GM12878 (cell line): ENCODE measurements at places on chromosomes 3 and 15.

DNA sequence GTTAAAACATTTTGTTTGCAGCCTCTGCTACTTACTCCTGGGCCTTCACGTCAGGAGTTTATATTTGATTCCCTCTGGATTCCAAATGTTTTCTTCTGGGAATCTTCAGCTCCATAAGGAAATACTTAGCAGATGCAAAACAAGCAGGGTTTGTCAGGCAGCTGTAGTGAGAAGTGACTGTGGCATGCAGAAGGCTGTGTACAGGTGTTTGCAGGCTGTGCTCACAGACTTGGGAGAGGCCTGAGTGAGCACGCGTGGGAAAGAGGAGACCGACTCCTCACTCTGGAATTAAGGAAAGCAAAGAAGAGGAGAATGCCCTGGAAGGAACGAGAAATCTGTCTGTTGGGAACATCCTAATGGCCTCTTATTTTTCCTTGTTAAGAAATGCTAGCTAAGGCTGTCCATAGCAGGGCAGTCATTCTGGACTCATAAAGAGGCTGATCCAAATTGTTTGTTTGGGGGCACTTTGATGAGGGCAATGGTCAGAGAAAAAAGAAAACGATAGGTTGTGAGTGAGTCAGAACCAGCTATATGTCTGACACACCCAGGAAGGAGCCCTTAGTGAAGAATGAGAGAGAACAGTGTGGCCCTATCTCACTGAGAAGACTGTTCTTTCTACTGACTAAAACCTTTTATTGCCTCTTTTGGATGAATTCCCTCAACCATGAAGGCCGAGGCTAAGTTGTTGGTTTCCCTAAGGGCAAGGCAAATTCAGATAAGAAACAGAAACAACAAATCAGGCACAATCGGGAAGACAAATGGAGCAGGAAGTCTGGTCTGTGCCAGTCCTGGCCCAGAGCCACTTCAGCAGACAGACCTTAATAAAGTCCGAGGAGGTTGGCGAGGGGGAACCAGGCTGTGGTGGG, 82.6 kb downstream of the TGFBR2 start:
- H3K36me3 ChIP-seq = no peaks in the 10 kb centered on the region
- DNase-seq = no peak
- no peak overlapping the region for H3K4me3 ChIP-seq
- H3K27me3 ChIP-seq = no peaks in the 10 kb centered on the region

GRCh38 chr3:184814214-184814613, 2.2 kb downstream of the VPS8 start:
- H3K27me3 ChIP-seq = no peaks in the 10 kb centered on the region
- H3K36me3 ChIP-seq = no peaks in the 10 kb centered on the region
- peak overlapping the region; percentile 30; the same call in 1 of the 2 replicates for H3K4me3 ChIP-seq
- H3K4me1 ChIP-seq = peaks cover 16% of the 10 kb centered on the region
- peak; percentile 8 for DNase-seq

DNA sequence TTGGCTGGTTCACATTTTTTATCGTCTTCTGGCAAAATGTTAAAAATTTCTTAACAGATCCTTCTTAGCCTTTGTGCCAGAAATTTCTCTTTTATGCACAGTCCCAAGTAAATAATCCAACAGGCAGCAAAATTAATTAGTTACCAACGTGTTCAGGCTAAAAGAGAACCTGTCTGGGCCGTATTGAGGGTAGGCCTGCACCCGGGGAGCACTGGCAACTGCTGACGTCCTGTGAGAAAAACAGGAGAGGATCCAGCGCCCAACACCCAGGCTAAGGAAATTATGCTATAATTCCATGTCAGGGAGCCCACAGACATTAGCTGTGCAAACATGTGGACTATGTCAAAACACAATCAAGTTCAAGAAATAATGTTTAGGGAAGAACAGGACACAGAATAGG, 30.7 kb upstream of the CSTA start:
- H3K36me3 ChIP-seq = no peaks in the 10 kb centered on the region
- no peak overlapping the region for H3K27ac ChIP-seq
- H3K27me3 ChIP-seq = no peaks in the 10 kb centered on the region
- DNase-seq = no peak
- H3K4me1 ChIP-seq = peaks cover 34% of the 10 kb centered on the region
- H3K4me3 ChIP-seq = no peak overlapping the region

GRCh38 chr3:31079689-31080088, 185.2 kb upstream of the GADL1 start:
- no peaks in the 10 kb centered on the region for H3K36me3 ChIP-seq
- DNase-seq = no peak
- no peak overlapping the region for H3K4me3 ChIP-seq
- H3K27ac ChIP-seq = no peak overlapping the region
- H3K4me1 ChIP-seq = no peaks in the 10 kb centered on the region

- H3K4me1 ChIP-seq = no peaks in the 10 kb centered on the region
- H3K27me3 ChIP-seq = no peaks in the 10 kb centered on the region; the same call in none of the 2 replicates
- no peak overlapping the region for H3K27ac ChIP-seq
Observed at GRCh38 chr3:184284696-184285095, 8.9 kb downstream of the ECE2 start.

GRCh38 chr3:166706094-166706493, 674.0 kb downstream of the ZBBX start:
- no peaks in the 10 kb centered on the region for H3K4me1 ChIP-seq
- H3K4me3 ChIP-seq = no peak overlapping the region
- no peaks in the 10 kb centered on the region for H3K36me3 ChIP-seq
- no peak for DNase-seq

GRCh38 chr15:80609091-80609490, 86.0 kb upstream of the ABHD17C start:
- H3K27ac ChIP-seq = no peak overlapping the region
- H3K4me3 ChIP-seq = no peak overlapping the region
- no peaks in the 10 kb centered on the region for H3K27me3 ChIP-seq
- DNase-seq = no peak
- H3K36me3 ChIP-seq = no peaks in the 10 kb centered on the region

GRCh38 chr3:161220850-161221753, at the start of gene NMD3:
NMD3 (plus strand) TSS chr3:161221311; CDS start chr3:161222014, 703 bp downstream.
- peak within 1 kb of the TSS; percentile 79 for H3K4me3 ChIP-seq
- H3K36me3 ChIP-seq = no peaks in the 10 kb centered on the region; the same call in 1 of the 2 replicates
- H3K4me1 ChIP-seq = no peaks in the 10 kb centered on the region
- DNase-seq = peak; percentile 71
- H3K27me3 ChIP-seq = no peaks in the 10 kb centered on the region; the same call in 1 of the 2 replicates

- no peaks in the 10 kb centered on the region for H3K4me1 ChIP-seq
Observed at GRCh38 chr3:171585039-171585438, 124.8 kb upstream of the TNIK start.

DNA sequence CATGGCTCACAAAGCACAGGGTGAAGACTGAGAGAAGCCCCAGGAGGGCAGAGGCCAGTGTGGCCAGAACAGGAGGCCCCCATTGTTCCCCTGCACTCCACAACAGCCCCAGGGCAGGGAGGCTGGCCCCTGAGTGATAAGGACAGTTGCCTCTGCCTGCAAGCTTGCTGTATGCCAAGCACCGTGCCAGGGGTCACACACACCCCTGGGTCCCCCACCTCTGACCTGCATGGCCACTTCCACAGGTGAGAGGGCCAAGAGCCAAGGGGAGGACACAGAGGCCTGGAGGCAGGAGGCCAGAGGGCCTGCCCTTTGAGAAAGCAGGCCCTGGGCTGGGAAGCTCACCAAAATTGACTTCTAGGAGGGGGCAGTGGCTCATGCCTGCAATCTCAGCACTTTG, 23.7 kb downstream of the ATRIP start:
- peak overlapping the region; percentile 34; the same call in 1 of the 2 replicates for H3K4me3 ChIP-seq
- peaks cover 9% of the 10 kb centered on the region; the same call in 1 of the 2 replicates for H3K36me3 ChIP-seq
- H3K4me1 ChIP-seq = peaks cover 50% of the 10 kb centered on the region
- H3K27me3 ChIP-seq = no peaks in the 10 kb centered on the region
- peak overlapping the region; percentile 59; the same call in 1 of the 2 replicates for H3K27ac ChIP-seq
- DNase-seq = no peak

DNA sequence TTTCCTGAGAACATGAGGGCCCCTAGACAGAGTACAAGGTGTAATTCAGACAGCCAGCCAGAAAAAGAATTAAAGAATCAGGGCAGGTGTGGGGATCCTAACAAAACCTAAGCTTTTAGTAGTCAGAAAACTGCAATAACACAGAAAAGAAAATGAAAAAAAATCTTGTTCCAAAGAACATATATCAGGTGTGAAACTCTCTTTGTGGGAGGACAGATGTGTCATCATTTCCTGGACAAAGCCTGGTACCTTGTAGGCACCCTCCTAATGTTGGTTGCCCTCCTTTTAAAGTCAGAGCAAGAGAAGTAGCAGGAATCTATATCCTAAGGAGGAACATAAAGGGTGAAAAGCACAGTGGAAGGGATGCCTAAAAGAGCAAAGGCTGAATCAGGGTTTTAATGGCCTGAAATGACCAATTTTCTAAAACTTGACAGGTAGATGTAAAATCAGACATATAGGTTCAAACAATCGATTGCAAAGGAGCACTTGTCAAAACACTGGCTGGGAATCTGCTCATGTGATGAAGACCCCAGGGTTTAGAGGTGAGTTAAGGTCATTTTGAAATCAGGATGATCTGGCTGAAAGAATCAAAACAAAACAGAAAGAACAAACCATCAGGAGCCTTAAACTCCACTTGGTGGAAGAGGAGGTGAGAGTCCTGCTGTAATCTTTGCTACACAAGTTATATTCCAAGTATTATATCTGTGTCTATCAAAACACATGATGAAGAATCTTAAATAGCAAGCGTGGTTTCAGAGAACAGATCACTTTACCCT, 54.9 kb downstream of the TGFBR2 start:
- H3K27ac ChIP-seq = no peak overlapping the region
- H3K27me3 ChIP-seq = no peaks in the 10 kb centered on the region
- no peaks in the 10 kb centered on the region for H3K36me3 ChIP-seq
- H3K4me3 ChIP-seq = no peak overlapping the region
- DNase-seq = no peak

GRCh38 chr3:141979050-141979671, 102.7 kb downstream of the ATP1B3 start:
- H3K27me3 ChIP-seq = no peaks in the 10 kb centered on the region
- no peak overlapping the region for H3K27ac ChIP-seq
- H3K4me3 ChIP-seq = no peak overlapping the region
- no peak for DNase-seq
- peaks cover 4% of the 10 kb centered on the region; the same call in 1 of the 2 replicates for H3K36me3 ChIP-seq

GRCh38 chr15:26126070-26126469, 262.9 kb upstream of the ATP10A start:
- no peaks in the 10 kb centered on the region for H3K36me3 ChIP-seq
- H3K27ac ChIP-seq = no peak overlapping the region
- no peaks in the 10 kb centered on the region for H3K4me1 ChIP-seq
- no peaks in the 10 kb centered on the region for H3K27me3 ChIP-seq
- no peak overlapping the region for H3K4me3 ChIP-seq
- DNase-seq = no peak

DNA sequence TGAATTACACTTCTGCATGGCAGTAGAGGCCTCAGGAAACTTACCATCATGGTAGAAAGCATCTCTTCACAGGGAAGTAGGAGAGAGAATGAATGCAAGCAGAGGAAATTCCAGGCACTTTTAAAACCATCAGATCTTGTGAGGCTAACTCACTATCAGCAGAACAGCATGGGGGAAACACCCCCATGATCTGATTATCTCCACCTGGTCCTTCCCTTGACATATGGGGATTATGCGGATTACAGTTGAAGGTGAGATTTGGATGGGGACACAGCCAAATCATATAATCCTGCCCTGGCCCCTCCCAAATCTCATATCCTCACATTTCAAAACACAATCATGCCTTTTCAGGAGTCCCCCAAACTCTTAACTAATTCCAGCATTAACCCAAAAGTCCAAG, 691.1 kb downstream of the SI start:
- no peak overlapping the region for H3K4me3 ChIP-seq
- DNase-seq = no peak
- H3K27ac ChIP-seq = no peak overlapping the region

- 0 out of 2 replicates have a peak overlapping the region, but pooled peaks have one; percentile 33 for H3K27ac ChIP-seq
- H3K36me3 ChIP-seq = no peaks in the 10 kb centered on the region
Observed at GRCh38 chr3:142595581-142595950, 627 bp upstream of the PLS1 start.

- DNase-seq = no peak
- H3K27me3 ChIP-seq = peaks cover 3% of the 10 kb centered on the region; the same call in 1 of the 2 replicates
- H3K27ac ChIP-seq = no peak overlapping the region
- no peak overlapping the region for H3K4me3 ChIP-seq
Observed at GRCh38 chr3:170651260-170651845, 65.5 kb upstream of the SLC7A14 start.

DNA sequence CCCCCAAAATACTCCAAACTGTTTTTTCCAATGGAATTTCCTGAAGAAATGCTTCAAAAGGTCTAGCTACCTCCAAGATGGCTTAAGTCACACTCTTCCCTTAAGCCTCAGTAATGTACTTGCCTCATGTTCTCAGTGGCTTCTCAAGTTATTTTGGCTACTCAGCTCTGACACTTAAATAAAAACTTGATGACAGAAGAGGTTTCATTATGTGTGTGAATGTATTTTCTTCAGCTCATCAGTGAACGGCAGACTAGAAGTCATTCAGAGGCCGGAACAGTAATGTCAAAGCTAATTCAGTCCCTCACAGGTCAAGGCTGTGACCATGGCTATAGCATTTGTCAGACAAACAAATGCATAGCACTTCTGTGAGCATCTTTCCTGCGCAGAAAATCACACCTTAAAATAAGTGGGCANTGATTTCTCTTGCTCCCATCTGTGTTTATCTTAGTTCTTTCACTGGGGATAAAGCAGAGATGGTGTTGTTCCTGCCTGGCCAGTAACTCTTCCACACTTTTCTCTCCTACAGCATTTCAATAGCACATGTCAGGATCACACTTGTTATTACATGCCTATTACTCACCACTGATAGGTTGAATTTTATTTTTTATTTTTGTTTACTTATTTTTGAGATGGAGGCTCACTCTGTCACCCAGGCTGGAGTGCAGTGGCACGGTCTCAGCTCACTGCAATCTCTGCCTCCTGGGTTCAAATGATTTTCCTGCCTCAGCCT, 68.5 kb upstream of the PLCL2 start:
- no peaks in the 10 kb centered on the region for H3K36me3 ChIP-seq
- H3K4me1 ChIP-seq = peaks cover 11% of the 10 kb centered on the region
- peak; percentile 56 for DNase-seq
- no peak overlapping the region for H3K27ac ChIP-seq
- H3K4me3 ChIP-seq = no peak overlapping the region
- no peaks in the 10 kb centered on the region for H3K27me3 ChIP-seq

DNA sequence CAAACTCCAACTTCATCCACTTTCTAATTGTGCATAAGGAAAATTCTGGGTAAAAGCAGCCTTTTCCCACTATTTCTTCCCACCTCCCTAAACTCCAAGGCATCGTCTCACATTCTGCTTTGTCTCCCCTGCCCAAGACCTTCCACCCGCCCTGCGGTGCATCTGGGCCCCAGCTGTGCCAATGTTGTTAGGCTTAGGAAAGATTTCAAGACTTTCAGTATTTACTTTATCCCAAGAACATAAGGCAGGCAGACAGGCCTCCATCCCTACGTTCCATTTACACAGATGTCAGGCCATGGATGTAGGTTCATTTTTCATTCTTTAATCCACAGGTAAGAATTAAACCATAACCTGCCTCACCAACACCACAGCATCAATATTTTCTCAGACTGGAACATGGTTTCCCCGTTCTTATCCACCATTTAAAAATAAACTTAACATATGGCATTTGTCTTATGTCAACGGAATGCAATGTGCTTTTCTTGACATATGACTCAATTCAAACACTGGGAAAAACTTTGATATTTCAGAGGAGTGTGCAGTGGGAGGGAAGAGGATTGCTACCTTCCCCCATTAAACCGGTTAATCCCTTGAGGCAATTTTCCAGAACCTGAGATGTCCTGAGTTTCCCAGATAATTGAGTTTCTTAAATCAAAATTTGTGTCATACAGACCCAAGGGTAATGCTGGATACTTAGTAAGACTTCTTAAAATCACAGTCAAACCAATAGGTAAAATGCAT, 238.0 kb upstream of the LRIG1 start:
- H3K4me1 ChIP-seq = no peaks in the 10 kb centered on the region
- no peaks in the 10 kb centered on the region for H3K36me3 ChIP-seq
- H3K27ac ChIP-seq = no peak overlapping the region

- H3K27ac ChIP-seq = no peak overlapping the region
- H3K4me3 ChIP-seq = no peak overlapping the region
- H3K4me1 ChIP-seq = no peaks in the 10 kb centered on the region
- no peak for DNase-seq
- no peaks in the 10 kb centered on the region for H3K36me3 ChIP-seq
Observed at GRCh38 chr3:164235289-164236028, 842.8 kb downstream of the SI start.
